ENCODE measurements at places on chromosomes 4 and X.

DNA sequence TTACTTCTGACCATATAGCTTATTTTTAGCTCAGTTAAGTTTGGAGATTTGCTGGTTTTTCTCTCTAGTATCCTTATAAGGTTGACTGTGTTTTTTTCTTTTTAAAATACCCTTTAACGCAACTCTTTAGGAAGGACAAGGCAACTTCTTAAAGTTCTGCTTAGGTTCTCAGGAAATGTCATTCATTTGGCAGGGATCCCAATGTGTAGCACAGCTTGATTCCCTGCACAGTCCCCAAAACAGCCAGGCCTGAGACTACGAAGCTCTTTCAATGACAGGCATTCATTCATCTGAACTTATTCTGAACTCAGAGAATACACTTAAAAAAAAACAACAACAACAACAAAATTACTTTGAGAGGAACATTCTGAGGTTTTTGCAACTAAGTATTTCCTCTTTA lies 1765.8 kb downstream of the PCDH7 start:
- no peak for DNase-seq

DNA sequence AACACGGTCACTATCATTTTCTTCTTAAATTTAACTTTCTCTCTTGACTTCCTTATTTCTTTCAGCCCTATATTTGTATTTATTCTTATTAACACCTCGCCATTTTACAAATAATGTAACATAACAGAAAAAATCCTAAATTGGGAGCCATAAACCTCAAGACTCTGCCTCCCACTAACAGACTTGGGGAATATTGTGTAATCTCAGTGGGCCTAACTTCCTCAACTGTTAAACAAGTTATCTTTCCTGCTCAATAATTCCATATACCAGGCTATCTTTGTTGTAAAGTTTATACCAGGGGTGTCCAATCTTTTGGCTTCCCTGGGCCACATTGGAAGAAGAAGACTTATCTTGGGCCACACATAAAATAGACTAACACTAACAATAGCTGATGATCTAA lies 26.2 kb downstream of the PRSS12 start:
- no peak for DNase-seq

DNA sequence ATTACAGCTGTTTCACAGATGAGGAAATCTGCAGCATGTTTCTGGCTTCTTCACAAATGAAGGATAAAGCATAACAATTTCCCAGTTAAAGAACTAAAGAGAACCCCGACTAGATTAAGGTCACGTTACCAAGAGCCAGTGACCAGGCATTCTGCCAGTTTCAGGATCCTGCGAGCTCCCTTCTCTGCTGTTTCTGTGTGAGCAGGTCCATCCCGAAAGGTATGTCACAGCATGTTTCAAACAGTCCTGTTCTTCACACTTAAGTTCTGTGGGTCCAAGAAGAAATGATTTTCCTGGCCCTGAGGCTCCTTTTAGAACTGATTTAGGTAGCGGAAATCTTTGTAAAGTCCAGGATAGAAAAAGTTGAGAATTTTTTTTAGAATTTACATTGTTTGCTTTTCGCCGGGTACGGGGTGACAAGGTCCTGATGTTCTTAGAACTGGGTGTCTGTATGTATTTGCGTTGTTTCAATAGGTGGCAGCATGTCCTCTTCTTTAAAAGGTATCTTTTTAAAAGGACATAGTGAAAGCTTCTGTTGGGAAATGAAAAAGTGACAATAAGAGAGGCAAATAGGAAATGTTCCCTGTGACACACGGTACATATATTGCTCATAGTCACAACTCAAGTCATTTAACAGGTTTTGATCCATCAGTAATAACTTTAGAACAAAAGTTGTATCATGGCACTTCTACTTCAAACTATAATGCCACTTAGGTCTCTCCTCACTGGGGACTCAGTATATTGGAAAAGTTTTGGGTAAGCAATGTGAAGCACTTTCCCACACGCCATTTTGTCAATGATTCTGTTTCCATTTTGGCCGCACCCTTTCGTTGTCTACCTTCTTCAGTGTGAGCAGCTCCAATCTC lies 18.4 kb downstream of the IL21 start:
- no peak for DNase-seq

DNA sequence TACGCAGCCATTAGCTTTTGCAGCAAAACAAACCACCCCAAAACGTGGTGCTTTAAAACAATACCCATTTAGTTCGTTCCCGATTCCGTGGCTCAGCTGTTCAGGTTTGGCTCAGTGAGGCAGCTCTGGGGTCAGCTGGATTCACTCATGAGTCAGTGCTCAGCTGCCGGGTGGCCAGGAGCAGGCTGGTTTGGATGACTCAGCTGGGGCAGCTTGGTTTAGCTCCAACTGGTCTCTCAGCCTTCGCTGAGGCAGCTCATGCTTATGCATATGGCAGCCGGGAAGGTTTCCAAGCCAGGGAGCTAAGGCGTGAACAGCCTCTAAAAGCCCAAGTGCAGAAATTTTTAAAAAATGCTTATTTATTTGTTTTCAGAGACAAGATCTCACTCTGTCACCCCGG lies 13.3 kb upstream of the CD99 start:
- no peak for DNase-seq

- DNase-seq, result no peak
Observed at GRCh38 chr4:165312506-165312905, 15.0 kb upstream of the MSMO1 start.

GRCh38 chr4:139635966-139636365 lies 29.7 kb upstream of the MGST2 start:
- DNase-seq, result no peak

GRCh38 chr4:163196926-163197480 lies 30.3 kb upstream of the NAF1 start:
- no peak for DNase-seq

DNA sequence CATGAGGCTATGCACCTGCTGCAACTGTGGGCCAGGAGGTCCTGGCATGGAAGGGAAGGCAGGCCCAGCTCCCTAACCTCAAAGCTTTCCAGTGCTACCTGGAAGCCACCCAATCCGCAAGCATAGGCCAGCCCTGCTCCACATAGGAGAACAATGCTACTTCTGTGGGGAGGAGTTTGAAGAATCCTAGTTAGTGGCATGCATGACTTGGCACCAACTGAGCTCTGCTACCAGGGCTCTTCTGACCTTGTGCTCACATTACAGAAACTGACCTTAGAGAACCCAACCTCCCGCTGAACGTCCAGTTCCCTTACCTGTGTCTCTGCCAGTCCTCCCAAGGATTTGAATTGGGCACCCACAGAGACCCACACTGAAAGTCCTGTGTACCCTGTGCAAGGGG lies 58.8 kb downstream of the USP46 start:
- DNase-seq, result no peak

DNA sequence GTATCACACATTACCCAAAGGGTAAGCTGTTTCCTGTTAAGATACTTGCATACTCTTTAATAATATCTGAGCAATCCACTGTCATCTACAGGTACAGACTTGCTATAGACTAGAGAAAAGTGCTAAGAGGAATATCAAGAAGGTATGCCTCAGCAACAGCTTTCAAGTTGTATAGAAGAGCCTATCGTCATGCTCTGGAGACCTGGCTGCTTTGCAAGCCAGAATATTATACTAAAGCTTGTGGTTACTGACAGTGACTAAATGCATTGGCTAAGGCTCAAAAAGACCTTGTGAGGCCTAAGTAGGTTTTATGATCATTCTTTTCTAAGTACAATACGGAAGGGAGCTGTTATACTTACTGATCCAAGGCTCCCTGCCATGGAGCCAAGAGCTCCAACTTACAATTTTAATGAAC lies 11.3 kb downstream of the LAMP2 start:
- no peak for DNase-seq

DNA sequence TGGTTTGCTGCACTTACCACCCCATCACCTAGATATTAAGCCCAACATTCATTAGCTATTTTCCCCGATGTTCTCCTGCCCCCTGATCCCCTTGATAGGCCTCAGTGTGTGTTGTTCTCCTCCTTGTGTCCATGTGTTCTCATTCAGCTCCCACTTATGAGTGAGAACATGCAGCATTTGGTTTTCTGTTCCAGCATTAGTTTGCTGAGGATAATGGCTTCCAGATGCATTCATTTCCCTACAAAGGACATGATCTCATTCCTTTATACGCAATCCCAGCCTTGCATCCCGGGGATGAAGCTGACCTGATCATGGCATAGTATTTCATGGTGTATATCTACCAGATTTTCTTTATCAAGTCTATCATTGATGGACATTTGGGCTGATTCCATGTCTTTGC lies 99.0 kb upstream of the DCAF12L2 start:
- DNase-seq, result no peak
